ENCODE measurements at places on chromosomes 5 and 9. TPM values are rescaled to one million over a fixed set of nuclear protein-coding genes. Genes with fewer than 3 reads are reported as not detected.

Gene FBXO10
- 9.0 TPM for total RNA-seq

Gene ADRA1B
- not detected for total RNA-seq

Gene GDA
- not detected for total RNA-seq

Gene C5orf52
- total RNA-seq = not detected

Measured in smooth muscle cell of the coronary artery (primary cell).